ENCODE measurements at places on chromosomes 7 and 10.

- DNase-seq = no peak
Measured at GRCh38 chr7:96663457-96663856, 46.2 kb downstream of the SEM1 start.

DNA sequence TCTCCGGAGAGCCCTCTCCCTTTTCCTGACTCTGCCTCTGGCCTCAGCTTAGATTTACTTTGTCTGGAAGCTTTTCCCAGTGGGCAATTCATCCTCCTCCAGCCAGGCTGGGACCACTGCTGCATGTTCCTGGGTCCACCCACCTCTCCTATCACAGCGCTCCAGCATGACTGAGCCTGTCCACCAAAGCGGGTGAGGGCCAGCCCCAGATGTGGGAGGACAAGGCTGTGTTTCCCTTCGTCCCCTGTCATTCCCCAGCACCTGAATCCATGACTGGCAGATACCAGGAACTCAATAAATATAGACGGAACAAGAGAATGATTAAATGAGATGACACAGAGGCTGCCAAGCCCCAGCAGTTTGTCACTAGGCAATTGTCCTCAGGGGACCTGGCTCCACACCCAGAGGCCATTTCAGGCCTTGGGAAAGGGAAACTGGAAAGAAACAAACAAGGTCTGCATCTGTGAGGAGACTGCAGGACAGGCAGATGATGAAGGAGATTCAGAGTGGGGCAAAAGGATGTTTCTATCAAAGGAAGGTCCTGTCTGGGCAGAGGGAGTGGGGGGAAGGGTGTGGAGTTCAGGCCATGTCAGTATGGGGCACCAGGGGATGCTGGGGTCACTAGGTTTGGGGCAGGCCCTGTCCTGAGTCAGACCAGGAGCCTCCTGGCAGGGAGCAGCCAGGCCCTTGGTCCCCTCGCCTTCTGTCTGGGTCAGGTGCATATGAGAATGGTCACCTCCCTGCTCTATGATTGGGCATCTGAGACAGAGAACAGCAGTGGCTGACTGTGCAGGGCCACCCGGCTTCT is 576.4 kb downstream of the GRID1 start:
- DNase-seq = no peak

- no peak for DNase-seq
Measured at GRCh38 chr7:116689790-116690259, 17.8 kb downstream of the MET start.

DNA sequence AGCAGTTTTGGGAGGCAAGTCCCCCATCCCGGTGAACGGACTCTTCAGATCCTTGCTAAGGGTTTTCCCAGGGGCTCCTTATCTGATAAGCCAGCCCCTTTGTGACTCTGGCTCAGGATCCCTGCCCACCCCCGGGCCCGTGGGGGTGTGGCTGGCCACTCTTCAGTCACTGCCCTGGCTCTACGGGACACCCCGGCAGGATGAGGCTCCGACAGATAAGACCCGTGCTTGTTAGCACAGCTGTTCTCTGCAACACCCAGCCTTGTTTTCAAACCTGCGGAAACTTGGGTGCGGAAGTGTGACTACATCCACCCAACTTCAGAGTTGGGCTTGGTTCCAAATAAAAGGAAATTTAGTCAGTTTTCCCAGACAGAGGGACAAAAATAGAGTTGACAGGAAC is 66.7 kb upstream of the PODXL start:
- no peak for DNase-seq

DNA sequence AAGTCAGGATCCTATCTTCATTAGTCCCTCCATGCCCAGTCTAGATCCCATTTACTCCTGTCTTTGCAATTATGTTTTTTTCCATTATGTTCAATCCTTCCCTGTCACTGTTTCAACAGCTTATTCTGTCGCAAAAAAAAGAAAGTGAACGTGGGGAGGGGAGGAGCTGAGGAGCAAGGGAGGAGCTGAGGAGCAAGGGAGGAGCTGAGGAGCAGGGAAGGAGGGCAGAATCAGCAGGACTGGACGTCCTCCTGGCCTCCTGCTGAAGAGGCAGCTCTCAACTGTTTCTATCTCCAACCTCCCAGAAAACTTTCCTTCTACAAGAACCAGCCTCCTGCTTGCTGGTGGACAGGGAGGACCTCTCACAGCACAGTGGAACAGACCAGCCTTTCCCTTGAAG is 26.0 kb downstream of the LARP4B start:
- no peak for DNase-seq

DNA sequence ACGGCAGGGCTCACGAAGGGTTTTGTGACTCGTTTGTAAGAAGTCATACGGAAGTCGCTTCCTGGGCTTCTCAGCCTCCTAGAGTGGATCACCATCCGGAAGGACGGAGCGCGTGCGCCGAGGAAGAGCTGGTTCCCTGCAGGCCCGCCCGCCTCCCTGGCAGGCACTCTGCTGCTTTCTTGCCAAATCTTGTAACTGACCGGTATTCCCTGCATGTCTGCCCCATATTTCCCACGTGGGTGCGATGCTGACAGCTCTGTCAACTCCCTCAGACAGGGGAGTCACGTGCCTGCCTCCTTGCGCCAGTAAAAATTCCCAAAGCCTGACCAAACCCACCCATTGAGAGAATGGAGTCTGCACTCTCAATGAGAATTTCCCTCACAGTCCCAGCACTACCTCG is 12.7 kb downstream of the SHH start:
- no peak for DNase-seq

GRCh38 chr10:83945982-83946718 is 193.2 kb upstream of the GHITM start:
- DNase-seq = no peak

DNA sequence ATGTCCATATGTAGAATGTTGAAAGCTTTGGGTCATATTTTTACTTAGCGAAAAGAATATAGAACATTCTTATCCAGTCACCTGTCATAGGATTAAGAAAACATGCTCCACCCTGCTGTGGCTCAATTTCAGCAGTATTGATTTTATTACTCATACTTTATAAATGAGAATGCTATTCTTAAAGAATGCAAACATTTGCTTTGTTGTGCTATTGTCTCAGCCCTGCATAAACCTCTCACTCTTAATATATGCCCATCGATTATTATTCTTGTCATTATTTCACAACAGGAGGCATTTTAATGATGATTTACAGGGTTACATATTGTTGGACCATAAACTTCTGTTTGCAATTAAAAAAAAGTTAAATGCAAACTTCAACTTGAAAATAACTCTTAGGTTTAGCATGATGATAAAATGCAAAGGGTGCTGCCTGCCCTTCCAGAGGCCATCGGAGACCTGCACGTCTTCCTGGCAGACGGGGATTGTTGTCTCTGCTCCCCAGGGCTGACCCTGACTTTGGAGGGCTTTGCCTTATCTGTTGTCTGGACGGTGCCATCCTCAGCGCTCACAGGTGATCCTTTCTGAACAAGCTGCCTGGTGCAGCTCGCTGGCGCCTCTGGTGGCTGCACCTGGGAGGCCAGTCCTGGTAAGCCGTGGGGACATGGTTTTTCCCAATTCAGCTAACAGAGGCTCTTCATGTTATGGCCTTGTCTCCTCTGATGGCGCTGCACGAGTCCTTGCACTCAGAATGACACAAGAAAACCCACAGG is 50.0 kb upstream of the SHH start:
- peak; percentile 29 for DNase-seq

DNA sequence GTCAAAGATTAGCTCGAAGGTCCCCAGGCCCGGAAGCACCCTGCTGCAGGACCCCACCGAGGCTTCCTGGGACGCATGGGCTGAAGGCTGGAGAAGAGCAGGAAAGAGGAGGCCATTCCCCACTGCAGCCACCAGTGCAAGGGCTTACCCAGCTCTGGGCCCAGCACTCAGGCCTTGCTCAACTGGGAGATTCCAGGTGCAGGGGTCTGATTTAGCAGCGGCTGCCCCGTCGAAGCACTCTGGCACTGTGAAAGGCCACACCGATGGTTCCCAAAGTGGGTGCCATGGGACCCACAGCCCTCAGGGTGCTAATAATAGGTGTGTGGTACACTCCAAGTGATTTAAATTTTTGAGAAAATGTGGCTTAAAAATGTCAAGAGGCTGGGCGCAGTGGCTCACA is 130.9 kb downstream of the OAT start:
- no peak for DNase-seq

GRCh38 chr10:129568583-129569344 is 101.7 kb downstream of the MGMT start:
- DNase-seq = no peak

GRCh38 chr10:70381471-70382421 is 679 bp downstream of the LRRC20 start:
- DNase-seq = no peak

DNA sequence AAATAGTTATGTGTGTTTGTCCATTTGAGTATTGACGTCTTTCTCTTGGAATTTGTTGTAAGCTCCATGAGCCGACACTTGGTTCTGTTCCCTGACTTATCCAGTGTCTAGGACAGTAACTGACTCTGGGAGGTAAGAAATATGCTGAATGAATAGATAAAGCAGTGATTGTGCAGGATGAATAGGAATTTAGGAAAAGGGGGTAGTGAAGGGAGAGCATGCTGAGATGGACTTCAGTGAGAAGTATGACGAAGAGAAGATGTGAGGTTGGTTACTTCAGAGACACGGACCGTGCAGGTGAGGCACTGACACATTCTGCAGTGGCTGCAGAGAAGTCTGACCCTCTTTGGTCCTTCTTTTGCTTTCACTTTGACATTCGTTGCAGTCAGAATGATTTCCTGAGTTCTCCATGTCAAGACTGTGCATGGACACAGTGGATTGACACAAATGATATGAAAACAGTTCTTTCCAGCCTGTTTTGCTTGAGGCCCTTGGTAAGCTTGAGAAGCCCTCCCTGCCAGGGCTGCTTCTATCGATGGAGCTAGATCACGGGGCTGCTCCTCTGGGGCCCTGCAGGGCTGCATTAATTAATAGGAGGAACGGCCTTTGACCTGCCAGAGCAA is 261.5 kb upstream of the SORCS1 start:
- no peak for DNase-seq

DNA sequence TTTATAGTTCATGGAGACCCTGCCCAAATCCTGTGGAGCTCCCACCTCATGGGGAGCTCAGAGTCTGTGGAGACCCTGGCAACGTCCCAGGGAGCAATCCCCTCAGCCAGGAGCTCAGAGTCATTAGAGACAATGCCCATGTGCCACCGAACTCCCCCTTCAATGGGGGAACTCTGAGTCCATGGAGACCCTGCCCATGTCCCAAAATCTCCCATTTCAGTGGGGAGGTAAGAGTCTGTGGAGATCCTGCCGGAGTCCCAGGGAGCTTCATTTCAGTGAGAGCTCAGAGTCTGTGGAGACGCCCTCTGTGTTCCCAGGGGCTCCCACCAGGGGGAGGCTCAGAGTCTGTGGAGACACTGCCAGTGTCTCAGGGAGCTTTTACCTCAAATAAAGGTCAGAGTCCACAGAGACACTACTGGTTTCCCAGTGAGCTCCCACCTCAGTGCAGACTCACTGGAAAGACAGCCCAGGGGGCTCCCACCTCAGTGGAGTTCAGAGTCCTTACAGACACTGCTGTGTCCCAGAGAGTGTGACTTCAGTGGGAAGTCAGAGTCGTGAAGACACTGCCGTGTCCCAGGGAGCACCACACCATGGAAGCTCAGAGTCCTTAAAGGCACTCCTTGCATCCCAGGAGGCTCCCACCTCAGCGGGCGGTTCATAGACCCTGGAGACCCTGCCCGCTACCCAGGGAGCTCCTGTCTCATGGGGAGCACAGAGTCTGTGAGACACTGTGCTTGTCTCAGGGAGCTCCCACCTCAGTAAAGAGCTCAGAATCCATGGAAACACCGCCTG is 5.0 kb downstream of the MYO1G start:
- no peak for DNase-seq

DNA sequence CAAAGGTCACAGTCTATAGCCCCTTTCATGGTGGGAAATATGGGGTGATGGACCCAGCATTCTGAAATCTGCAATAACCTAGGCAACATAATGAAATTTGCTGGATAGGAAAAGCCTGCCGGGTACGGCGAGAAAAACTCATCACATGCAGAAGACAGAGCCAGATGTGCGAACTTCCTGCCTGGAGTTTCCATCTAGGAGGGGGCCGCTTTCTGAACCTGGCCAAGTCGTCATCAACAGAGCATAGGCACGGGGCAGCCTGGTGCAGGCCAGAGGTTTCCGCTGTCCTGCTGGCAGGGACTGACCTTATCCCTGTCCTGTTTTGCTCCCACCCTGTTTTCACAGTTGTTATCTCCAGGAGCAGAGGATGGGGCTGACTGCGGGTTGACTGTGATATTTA is 27.4 kb downstream of the CCDC3 start:
- peak; percentile 28 for DNase-seq

DNA sequence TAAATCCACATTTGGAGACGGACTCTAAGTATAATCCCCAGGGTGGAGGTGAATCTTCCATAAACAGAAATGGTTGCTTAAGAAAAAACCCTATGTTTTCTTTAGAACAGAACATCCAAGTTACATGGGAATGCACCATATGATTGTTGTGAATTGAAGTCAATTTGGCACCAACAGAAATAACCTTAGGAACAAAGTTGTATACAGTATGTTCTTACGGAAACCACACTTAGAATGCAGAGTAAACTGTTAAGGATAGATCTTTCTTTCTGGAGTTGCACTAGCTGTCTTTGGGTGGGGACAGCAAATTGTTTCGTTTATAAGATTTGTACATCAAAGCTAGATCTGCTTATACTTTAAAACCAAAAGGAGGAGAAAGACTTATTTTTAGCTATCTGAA is 316.4 kb downstream of the PTEN start:
- no peak for DNase-seq

DNA sequence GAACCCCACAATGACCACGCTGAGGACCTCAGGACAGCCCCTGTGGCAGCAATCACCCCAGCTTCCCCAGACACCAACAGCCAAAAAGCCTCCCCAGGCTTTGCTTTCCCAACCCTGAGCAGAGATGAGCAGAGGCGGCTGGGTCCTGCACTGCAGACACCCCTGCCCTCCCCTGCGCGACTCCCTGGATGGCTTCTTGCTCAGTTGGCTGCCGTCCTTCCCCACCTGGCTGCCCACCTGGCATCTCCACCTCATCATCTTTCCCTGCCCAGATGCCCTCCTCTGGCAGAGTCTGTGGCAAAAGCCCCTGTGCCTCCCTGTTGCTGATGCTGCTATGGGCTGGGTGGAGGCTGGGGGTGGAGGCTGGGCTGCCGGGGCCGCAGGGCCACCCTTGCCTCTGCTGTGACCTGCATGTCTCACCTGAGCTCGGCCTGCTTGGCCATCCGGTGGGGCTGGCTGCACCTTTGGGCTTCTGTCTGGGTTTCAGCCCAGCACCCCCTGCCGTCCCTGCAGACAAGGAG is 567.7 kb downstream of the TCERG1L start:
- DNase-seq = peak; percentile 69

- DNase-seq = no peak
Measured at GRCh38 chr7:84923348-84923747, 263.5 kb downstream of the SEMA3D start.

GRCh38 chr10:117651121-117651520 is 108.6 kb downstream of the EMX2 start:
- no peak for DNase-seq

DNA sequence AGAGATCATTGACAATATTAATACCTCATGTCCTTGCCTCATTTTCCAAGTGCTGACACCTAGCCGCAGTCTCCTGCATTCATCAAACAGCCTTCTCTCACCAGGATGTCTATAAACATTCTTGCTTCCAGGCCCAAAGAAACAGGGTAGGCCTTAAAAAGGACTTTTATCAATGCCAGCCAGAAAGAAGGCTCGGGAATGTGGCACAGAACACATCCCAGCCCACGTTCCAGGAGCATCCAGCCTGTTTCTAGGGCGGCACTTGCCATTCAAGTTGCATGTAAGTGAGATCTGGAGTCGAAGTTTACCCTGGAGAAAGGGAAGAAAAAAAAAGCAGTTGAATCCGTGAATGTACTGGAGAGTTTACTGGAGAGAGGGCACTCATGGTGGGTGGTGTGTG is 1083.1 kb downstream of the KCNMA1 start:
- DNase-seq = no peak

- no peak for DNase-seq
Measured at GRCh38 chr7:104928721-104929400, 85.1 kb upstream of the KMT2E start.
